Left kidney (tissue), 8 donors: ENCODE measurements at places on chromosomes 12 and 14.

DNA sequence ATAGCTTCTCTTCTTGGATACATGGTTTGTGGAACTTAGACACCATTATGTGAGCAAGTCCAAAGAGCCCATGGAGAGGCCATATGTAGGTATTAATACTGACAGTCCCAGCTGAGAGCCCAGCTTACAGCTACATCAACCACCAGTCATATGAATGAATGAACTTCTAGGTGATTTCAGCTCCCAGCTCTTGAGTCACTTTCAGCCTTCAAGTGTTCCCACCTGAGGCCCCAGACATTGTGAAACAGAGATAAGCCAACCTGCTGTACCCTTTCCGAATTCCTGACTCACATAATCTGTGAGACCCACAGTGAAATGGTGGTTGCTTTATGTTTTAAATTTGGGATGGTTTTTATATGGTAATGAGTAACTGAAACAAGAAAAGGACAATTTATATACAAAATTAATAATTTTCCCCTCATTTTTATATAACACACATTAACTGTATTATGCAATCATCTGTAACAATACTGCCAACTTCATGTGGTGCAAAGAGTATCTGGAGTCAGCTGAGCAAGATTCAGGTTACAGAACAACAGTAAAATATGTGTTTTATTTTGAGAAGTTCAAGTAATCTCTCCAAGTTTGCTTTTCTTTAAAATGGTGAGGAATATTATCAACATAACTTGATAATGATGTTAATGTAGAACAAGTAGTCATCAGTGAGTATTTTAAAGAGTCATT lies 27.7 kb upstream of the FBXO33 start:
- DNase-seq: no peak

- no peak for DNase-seq
These were observed 39.9 kb downstream of the C14orf132 start for GRCh38 chr14:96079066-96079465.

GRCh38 chr12:19312637-19313036 lies 126.7 kb upstream of the AEBP2 start:
- no peak for DNase-seq

DNA sequence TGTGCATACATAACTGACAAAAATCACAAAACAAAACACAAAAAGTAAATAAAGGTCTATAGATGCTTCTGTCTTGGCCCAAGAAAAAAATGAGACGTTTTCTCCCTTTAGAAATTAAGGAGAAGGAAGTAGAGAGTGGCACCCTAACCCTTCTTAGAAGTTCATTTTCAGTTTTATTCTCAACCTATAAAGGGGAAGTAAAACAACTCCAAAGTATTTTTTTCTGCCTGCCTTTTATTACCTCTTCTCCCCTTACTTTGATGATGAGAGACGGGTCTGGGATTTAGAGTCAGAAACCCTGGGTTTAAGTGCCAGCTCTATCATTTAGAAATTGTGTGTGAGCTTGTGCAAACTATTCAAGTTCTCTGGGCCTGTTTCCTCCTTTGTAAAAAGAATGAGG lies 2.8 kb downstream of the PRIM1 start:
- no peak for DNase-seq
